ENCODE measurements at places on chromosomes 5 and 9. TPM values are rescaled to one million over a fixed set of nuclear protein-coding genes. Genes with fewer than 3 reads are reported as not detected.

DNA sequence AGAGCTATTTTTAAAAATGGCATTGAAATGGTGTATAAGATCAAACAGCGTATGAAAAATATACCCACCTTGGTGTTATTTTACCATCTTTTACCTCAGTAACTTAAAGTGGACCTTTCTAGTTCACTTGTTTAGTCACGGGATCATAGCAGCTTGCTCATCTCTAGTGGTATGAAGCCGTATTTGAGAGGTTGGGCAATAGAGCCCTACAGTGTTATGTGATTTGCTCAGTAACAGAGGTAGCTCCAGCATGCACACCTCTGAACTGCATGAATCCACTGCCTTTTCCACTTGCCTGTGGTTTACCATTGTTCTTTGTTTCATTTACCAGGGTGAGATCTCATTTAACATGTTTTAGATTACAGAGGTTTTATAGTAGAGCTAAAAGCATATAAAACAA is 134.4 kb downstream of the ATG10 start:
- H3K4me1 ChIP-seq, result peaks cover 31% of the 10 kb centered on the region
- no peaks in the 10 kb centered on the region for H3K36me3 ChIP-seq
- H3K4me3 ChIP-seq, result no peak overlapping the region
- H3K27me3 ChIP-seq, result no peaks in the 10 kb centered on the region
- DNase-seq, result peak; percentile 12

The ENHO gene
- 1.2 TPM for total RNA-seq

GRCh38 chr5:172169216-172169615 is 18.8 kb downstream of the STK10 start:
- H3K4me3 ChIP-seq, result no peak overlapping the region
- no peaks in the 10 kb centered on the region for H3K36me3 ChIP-seq
- H3K27ac ChIP-seq, result no peak overlapping the region
- no peak for DNase-seq

- no peaks in the 10 kb centered on the region for H3K36me3 ChIP-seq
- no peak overlapping the region for H3K4me3 ChIP-seq
- no peak for DNase-seq
Observed at GRCh38 chr9:30670805-30671562, 1713.5 kb upstream of the ACO1 start.

DNA sequence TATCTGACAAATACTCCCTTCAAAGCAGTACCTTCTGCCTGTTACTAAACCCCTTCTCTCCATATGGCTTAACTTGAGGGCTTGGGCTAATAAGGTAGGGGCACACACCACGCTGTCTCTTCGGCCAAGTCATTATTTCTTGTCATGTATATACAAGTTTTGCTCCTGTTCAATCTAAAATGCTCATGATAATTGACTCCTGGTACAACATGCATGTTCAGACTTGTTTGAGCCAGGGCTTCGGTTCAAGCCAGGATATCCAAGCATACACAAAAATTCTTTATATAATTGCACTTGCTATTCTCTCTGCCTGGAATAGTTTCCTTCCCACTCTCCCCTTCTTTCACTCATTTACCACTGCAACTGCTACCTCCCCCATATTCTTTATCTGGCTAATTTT is 756.0 kb upstream of the C9orf72 start:
- no peaks in the 10 kb centered on the region for H3K27me3 ChIP-seq
- DNase-seq, result no peak
- H3K27ac ChIP-seq, result no peak overlapping the region
- no peaks in the 10 kb centered on the region for H3K36me3 ChIP-seq

GRCh38 chr5:174446446-174446845 is 277.9 kb upstream of the MSX2 start:
- no peak overlapping the region for H3K27ac ChIP-seq
- DNase-seq, result no peak
- peaks cover 4% of the 10 kb centered on the region for H3K27me3 ChIP-seq
- H3K4me1 ChIP-seq, result no peaks in the 10 kb centered on the region
- no peaks in the 10 kb centered on the region for H3K36me3 ChIP-seq
- no peak overlapping the region for H3K4me3 ChIP-seq

The PHF24 gene
- 0.11 TPM for total RNA-seq

DNA sequence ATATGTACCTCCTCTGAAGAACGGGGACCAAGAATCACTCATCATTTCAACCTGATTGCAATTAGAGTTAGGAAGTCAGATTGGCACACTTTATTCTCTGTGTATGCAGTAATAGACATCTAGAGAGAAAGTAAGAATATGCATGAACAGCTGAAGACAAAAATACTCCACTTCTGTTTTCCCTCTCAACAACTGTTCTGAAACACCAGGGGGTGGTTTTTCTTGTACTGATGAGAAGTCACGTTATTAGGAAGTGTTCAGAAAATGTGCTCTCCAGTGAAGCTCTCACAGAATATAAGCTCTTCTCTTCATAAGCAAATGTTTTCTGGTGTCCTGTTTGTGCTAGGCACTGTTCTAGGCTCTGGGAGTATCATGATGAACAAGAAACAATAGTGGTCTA is 531.7 kb upstream of the C9orf72 start:
- no peaks in the 10 kb centered on the region for H3K4me1 ChIP-seq
- DNase-seq, result no peak
- no peaks in the 10 kb centered on the region for H3K36me3 ChIP-seq
- H3K27me3 ChIP-seq, result no peaks in the 10 kb centered on the region
- no peak overlapping the region for H3K27ac ChIP-seq
- no peak overlapping the region for H3K4me3 ChIP-seq

The RNF14 gene
- 67.1 TPM for total RNA-seq

The NELFB gene
- 72.6 TPM for total RNA-seq

- no peak overlapping the region for H3K27ac ChIP-seq
- no peaks in the 10 kb centered on the region for H3K4me1 ChIP-seq
- H3K36me3 ChIP-seq, result no peaks in the 10 kb centered on the region
- no peak overlapping the region for H3K4me3 ChIP-seq
- peak; percentile 19 for DNase-seq
Observed at GRCh38 chr5:77935506-77936364, 159.6 kb upstream of the TBCA start.

DNA sequence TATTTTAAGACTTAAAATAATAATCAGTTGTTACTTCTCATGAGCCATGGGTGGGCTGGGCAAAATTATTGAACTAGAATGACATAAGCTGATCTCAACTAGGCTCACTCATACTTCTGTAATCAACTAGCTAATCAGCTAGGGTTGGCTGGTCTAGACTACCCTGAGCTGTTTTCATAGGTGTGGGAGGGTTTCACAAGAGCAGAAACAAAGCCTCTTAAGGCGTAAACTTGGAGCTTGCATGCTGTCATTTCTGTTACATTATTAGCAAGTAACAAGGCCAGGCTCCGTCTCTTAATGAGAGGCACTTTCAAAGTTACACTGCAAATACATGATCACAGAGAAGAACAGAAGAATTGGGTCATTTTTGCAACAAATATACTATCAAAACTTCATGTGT is 57.2 kb upstream of the GHR start:
- no peak for DNase-seq
- H3K27ac ChIP-seq, result no peak overlapping the region
- H3K27me3 ChIP-seq, result no peaks in the 10 kb centered on the region

GRCh38 chr5:3995954-3996619 is 400.5 kb downstream of the IRX1 start:
- H3K4me3 ChIP-seq, result no peak overlapping the region
- no peaks in the 10 kb centered on the region for H3K4me1 ChIP-seq
- no peak overlapping the region for H3K27ac ChIP-seq
- no peaks in the 10 kb centered on the region for H3K36me3 ChIP-seq
- DNase-seq, result no peak

DNA sequence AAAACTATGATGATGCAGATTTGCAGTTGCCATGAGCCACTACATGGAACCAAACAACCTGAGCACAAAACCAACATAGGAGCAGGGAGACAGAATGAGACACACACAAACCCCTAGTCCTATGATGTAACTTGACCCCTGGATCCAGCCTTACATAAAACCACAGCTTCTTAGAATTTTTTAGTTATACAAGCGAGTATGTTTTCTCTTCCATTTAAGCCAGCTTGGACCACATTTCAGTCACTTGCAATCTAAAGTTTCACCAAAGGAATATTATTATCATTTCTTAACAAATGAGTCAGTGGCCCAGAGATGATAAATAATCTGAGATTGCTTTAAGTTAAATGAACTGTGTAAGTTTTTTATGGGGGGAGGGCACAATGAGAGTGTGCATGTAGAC is 6.8 kb downstream of the SPOCK1 start:
- no peak overlapping the region for H3K27ac ChIP-seq
- no peak for DNase-seq
- H3K36me3 ChIP-seq, result no peaks in the 10 kb centered on the region

GRCh38 chr5:66769839-66770617 is 173.8 kb downstream of the MAST4 start:
- no peaks in the 10 kb centered on the region for H3K27me3 ChIP-seq
- no peaks in the 10 kb centered on the region for H3K4me1 ChIP-seq
- no peak overlapping the region for H3K27ac ChIP-seq
- H3K36me3 ChIP-seq, result no peaks in the 10 kb centered on the region
- H3K4me3 ChIP-seq, result no peak overlapping the region

GRCh38 chr5:96151891-96152290 is 190.2 kb upstream of the ELL2 start:
- H3K4me1 ChIP-seq, result no peaks in the 10 kb centered on the region
- H3K4me3 ChIP-seq, result no peak overlapping the region
- H3K36me3 ChIP-seq, result no peaks in the 10 kb centered on the region
- H3K27ac ChIP-seq, result no peak overlapping the region
- H3K27me3 ChIP-seq, result no peaks in the 10 kb centered on the region
- no peak for DNase-seq

GRCh38 chr5:82641331-82642003 is 363.3 kb upstream of the RPS23 start:
- peak; percentile 91 for DNase-seq
- H3K4me1 ChIP-seq, result peaks cover 22% of the 10 kb centered on the region
- no peaks in the 10 kb centered on the region for H3K36me3 ChIP-seq
- no peak overlapping the region for H3K4me3 ChIP-seq
- H3K27me3 ChIP-seq, result no peaks in the 10 kb centered on the region

GRCh38 chr5:125189531-125189941 is 443.1 kb upstream of the ZNF608 start:
- H3K4me3 ChIP-seq, result no peak overlapping the region
- H3K36me3 ChIP-seq, result no peaks in the 10 kb centered on the region
- DNase-seq, result no peak
- no peak overlapping the region for H3K27ac ChIP-seq
- H3K27me3 ChIP-seq, result no peaks in the 10 kb centered on the region

- H3K27ac ChIP-seq, result no peak overlapping the region
- H3K36me3 ChIP-seq, result no peaks in the 10 kb centered on the region
- DNase-seq, result peak; percentile 12
- no peaks in the 10 kb centered on the region for H3K27me3 ChIP-seq
- no peak overlapping the region for H3K4me3 ChIP-seq
Observed at GRCh38 chr5:115458003-115458409, 86.6 kb downstream of the FEM1C start.

Data from A673 (cell line).